Prostate gland (tissue), 2 donors: ENCODE measurements at places on chromosomes 1 and 21. TPM values are rescaled to one million over a fixed set of nuclear protein-coding genes. Genes with fewer than 3 reads are reported as not detected.

PTGER3 gene
- 4.0 TPM for total RNA-seq

ATP6V1G3 gene
- not detected for total RNA-seq

GRCh38 chr1:81406292-81406999, 394.3 kb upstream of the ADGRL2 start:
- no peak for DNase-seq

- no peak for DNase-seq
These were observed 6.8 kb upstream of the EFHD2 start for GRCh38 chr1:15402809-15403450.

FMN2 gene
- total RNA-seq = 0.27 TPM

DNA sequence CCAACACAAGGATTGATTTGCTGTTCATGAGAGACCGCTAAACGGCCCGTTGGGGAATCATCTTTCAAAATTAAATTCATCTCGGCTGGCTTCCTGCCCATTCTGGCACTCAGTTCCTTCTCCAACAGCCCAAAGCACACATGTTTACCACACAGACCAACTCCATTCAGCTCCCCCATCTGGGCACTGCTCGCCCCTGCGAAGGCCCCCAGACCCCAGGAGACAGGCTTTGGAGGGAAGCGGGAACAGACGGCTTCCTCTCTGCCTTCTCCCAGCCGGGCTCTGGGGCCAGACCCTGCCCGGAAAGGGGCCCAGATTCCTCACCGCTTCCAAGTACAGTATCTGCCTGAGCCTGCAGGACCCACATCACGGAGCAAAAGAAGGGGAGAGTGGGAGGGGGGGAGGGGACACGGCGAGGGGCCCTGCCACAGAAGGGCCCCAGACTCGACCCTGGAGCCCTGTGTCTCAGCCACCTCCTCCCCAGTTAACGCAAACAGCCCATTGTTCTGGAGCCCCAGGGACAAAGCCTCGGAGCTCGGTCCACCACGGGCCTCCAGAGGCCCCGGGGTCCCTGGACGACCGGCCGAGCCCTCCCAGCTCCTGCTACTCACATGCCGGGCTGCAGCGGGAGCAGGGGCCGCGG, 660 bp downstream of the MEGF6 start:
- DNase-seq = no peak

GRCh38 chr1:115729756-115730155, 38.8 kb downstream of the CASQ2 start:
- no peak for DNase-seq

GPR161 gene
- 4.5 TPM for total RNA-seq

GRCh38 chr1:86762336-86762735, 58.0 kb downstream of the SH3GLB1 start:
- DNase-seq = no peak

DNA sequence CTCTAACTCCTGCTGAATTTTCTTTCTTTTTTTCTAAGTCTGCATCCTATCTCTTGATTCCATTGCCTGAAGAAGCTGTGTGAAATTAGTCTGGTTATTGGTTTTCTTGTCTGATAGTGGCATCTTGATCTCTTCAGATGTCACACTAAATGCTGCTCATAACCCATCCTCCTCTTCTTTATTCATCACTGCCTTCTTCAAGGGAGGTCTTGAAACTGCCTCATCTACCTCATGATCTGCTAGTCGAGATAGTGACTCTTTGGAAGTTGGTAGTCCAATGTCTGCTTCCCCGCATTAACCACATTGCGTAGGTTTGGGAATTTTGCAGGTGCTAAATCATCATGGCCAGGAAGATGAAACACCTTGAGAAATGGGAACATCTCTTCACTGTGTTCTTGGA, 15.7 kb downstream of the DYRK3 start:
- DNase-seq = no peak

DNA sequence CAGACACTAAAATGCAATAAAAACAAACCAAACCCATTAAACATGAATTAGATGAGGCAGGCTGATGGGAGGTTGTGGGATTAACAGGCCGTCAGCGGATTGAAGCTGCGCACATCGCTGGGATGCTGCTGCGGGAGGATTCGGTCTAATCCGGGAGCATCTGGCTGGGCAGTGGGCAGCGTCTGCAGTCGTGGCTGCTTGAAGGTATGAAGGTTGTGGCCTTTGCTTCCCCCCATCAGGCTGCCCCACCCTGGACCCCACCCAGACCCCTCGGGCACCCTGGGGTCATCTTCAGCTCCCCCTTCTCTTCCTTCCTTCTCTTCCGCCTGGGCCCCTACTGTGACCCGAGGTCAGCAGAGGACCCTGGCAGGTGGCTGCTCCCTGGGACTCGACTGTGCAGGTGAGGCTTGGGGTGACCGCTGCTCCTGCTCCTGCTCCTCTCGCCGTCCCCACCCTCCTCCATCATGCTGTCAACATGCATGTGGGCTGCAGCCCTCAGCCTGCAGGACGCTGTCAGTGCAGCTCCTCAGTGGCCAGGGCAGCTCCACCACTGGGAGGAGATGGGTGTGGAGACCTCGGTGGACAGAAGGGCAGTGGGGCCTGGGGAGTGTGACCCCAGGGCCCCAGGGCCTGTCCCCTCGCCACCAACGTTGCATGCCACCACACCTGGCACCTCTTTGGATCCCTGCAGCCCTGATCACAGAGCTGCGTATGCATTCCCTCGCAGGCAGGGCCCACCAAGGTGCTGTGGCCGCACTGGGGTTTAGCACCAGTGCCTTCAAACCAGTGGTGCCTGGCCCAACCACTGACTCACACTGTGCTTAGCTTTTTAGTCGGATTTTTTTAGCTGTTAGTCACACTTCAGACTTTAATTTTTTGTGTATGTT, 112.2 kb upstream of the COL6A1 start:
- no peak for DNase-seq

UBQLN4 gene
- 43.6 TPM for total RNA-seq

- DNase-seq = no peak
These were observed 21.8 kb upstream of the RAB4A start for GRCh38 chr1:229248821-229249817.

DNA sequence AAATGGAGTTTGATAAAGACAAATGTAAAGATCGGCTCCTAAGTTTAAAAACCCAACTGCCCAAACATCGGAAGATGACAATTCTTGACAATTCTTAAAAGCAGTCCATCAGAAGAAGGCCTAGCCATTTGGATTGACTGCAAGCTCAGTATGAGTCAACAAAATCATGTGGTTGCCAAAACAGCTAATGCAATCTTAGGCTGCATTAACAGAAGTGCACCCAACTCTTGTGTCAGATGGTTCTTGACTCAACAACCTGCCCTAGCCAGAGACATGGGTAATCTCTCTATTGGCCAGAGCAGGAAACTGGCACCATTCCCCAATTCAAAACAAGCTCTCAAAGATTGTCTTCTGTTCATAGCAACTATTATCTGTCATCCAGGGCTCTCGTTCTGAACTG, 9.9 kb upstream of the NCF2 start:
- no peak for DNase-seq

DNA sequence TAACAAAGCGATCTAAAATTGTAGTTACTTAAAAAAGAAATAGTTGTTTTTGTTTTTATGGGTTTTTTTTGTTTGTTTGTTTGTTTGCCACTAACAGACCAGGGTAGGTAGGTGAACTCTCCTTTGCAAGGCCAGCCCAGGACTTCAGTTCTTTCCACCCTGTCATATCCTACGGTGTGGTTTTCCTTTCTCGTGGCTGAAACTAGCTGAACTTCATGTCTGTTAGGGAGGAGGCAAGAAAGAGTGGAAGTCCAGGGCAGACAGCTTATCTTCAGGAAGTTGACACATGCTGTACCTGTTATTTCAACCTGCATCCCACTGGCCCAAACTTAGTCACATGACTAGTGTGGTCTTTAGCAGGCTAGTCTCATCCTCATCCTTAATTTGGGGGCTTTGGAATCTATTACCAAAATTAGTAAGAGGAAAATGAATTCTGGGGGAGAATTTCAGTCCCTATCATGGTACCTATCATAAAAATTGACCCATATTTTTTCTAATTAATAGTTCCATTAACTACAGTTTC, 62.9 kb upstream of the LRRC7 start:
- no peak for DNase-seq

- peak; percentile 72 for DNase-seq
These were observed 604.6 kb downstream of the LRRIQ3 start for GRCh38 chr1:73593364-73593763.

DNA sequence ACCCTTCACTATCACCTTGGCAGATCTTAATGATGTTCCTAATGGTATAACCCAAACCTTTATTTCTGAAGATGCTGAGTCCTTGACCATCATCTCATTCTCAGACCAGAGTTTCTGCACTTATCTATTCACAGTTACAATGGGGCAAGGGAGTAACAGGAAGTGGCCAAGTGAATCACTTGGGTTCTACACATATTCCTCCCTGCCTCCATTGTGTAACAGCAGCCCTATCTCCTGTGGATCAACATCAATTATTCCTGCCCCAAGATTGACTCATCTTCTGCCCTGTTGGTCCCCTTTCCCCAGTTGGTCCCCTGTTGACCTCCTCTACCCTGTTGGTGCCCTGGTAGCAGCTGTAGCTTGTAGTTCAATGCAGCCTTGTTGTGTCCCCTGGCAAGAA, 10.3 kb upstream of the S100A7 start:
- no peak for DNase-seq

GRCh38 chr21:25307489-25307888, 299.8 kb downstream of the MRPL39 start:
- DNase-seq = no peak

GRCh38 chr1:40650075-40650474, 15.4 kb downstream of the RIMS3 start:
- DNase-seq = no peak

- no peak for DNase-seq
These were observed 28.0 kb upstream of the FOXO6 start for GRCh38 chr1:41333146-41333784.

DNA sequence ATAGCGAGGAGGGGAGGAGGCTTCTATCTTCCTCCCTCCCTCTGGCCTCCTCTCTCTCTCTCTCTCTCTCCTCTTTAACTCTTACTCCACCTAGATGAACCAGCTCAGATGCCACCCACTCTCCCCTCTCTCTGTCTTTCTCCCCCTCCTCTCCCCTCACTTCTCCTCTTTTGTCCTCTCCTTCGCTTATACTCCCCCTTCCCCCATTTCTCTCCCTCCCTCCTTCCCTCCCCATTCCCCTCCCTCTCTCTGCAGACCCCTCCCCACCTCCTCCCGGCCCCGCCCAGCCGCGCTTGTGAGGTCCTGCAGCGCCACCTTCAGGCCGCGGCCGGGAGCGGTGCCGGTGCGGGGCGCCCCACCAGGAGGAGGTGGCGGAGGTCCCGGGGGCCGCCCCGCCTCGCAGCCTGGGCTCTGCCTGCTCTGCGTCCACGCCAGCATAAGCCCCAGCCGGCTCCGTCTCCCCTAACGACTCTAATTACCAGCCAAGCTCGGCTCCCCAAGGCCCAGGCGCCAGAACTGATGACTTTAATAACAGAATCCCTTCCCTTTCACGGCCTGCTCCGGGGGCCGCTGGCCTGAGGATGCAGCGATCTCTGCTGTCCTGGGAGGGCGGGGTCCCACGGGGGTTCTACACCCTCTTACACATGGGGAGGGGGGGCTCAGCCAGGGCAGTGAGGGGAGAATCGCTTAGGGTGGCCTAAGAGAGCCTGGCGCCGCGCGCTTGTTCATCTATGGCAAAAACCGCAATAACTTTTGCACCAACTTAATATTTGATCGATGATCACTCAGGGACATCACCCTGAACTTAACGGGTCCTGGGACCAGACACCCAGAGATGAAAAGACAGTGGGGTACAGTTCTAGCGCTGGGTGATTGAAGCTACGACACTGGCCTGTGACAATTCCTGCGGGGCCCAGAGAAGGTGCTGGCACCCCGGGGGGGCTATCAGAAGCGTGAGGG, 637.3 kb downstream of the MATN1 start:
- DNase-seq = no peak

- DNase-seq = no peak
These were observed 75.5 kb upstream of the DYNLT5 start for GRCh38 chr1:66676613-66677298.

ZNF683 gene
- total RNA-seq = 4.8 TPM

NUP133 gene
- total RNA-seq = 36.4 TPM

DNA sequence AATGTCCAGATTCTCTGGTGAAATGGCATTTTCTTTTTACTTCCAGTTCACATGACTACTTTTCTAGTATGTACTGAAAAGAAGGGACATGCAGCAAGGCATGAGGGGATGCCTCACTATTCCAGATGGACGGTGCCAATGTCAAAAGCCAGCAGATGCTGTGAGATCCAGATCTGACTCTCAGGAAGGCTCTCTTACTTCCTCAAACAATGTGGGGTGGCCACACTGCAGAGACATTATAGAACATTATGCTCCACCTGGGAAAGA, 17.7 kb downstream of the CRYZ start:
- DNase-seq = no peak

GRCh38 chr1:25502957-25503356, 40.4 kb upstream of the LDLRAP1 start:
- no peak for DNase-seq

DNA sequence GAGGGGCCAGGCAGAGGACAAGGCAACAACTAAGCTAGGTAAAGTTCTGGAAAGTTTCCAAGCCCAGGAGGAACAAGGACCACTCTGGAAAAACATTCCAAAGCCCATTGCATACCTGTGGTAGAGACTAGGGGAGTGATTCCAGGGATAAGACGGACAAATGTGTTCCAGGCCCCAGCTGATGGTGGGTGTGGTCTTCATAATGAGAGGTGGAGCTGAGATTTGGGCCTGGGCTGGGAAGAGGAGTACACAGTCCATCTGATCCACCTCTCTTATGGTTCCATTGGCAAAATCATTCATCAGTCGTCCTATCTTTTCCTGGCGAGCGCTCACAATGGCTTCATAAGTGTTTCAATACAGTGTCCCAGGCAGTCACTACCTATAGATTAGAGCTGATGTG, 4.5 kb downstream of the KLHDC7A start:
- DNase-seq = no peak

DNA sequence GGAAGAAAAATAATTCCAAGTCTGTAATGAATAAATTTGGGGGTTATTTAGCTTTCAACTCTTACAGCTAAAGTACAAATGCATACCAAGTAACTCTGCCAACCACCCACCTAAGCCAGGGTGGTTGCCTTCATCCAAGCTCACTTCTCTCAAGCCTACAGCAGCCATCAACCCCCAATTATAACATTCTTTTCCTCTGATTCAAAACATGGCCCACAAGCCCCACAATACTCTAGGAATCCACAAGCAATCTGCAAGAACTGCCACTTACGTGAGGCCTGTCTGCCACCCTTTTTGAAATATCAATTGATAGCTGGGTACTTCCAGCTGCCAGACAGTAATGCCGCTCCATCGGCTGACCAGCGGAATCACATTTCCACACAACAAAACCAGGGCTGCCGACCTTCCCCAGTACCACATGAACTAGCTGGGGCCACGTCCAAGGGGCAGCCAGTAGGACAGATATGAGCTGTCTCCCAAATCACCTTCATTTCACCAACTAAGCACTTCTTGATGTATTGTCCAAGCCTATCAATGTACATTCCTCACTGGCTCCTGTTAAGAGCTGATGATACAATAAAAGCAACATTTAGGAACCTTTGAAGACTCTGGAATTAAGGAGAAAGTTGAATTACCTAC, 3.2 kb downstream of the LBR start:
- DNase-seq = no peak

SV2A gene
- total RNA-seq = 3.4 TPM

RAB3B gene
- total RNA-seq = 8.5 TPM
